Stimulated activated CD4-positive, alpha-beta T cell treated with anti-CD3 and anti-CD28 coated beads, TNF-alpha, amount 100 ng/mL, for 1 hour (primary cell): ENCODE measurements at places on chromosomes 4 and X.

- no peak for DNase-seq
Observed at GRCh38 chr4:88792268-88792781, 94.7 kb upstream of the NAP1L5 start.

DNA sequence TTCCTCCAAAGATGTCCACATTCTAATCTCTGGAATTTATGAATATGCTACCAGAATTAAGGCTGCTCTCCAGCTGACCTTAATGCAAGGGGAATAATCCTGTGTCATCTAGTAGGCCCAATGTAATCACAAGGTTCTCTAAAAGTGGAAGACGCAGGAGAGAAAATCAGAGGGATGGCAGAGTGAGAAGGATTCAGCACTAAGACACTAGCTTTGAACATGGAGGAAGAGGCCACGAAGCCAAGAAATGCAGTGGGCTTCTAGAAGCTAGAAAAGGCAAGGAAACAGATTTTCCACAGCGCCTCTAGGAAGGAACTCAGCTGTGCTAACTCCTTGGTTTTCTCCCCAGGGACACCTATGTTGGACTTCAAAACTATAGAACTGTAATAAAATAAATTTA, 240.7 kb upstream of the TRAM1L1 start:
- no peak for DNase-seq

DNA sequence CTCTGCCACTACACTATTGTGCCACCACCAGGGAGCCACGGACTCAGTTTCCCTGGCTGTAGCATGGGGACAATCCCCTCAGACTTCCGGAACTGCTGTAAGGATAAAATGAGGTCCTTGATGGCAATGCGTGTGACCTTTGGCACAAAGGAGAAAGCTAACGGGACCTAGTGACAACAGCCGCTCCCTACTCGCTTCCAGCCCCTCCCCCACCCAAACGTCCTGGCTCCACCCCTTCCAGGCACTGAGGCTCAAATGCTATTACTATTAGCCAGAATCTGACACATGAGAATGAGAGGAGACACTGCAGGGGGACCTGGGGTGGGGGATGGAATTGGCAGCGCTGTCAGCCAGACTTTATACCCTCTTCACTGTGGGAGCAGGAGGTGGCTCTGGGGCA, 5.4 kb upstream of the DUSP9 start:
- DNase-seq: no peak

DNA sequence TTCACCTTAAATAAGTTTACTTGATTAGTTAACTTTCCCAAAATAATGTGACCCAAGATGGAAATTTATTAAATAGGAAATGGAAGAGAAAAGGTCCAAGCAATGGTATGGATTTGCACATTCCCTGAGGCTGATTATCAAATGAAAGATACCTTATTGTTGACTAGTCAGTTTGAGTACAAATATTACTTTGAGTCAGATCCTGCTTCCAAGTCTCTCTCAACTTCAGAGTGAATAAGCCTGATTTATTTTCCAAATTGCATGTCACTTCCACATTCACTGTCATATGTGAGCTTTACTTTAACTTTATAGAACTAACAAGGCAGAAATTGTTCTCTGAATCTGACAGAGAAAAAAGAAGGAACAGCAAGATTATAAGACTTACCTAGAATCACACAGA, 520.8 kb downstream of the RAB28 start:
- no peak for DNase-seq

- no peak for DNase-seq
Observed at GRCh38 chr4:153481478-153481877, 15.3 kb downstream of the TMEM131L start.

- no peak for DNase-seq
Observed at GRCh38 chr4:137414802-137415201, 117.5 kb downstream of the PCDH18 start.

DNA sequence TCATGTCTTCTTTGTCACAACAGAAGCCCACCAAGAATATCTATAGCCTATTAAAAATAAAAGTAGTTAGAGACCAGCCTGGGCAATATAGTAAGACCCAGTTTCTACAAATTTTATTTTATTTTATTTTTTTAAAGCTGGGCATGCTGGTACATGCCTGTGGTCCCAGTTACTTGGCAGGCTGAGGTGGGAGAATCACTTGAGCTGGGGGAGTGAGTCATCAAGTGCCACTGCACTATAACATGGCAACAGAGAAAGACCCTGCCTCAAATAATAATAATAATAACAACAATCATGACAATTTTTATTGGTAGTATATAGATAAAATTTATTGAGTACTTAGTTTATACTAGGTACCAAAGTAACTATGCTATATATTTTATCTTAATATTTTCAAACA, 93.0 kb upstream of the NPFFR2 start:
- no peak for DNase-seq

GRCh38 chrX:39745818-39746217, 351.9 kb downstream of the BCOR start:
- no peak for DNase-seq

DNA sequence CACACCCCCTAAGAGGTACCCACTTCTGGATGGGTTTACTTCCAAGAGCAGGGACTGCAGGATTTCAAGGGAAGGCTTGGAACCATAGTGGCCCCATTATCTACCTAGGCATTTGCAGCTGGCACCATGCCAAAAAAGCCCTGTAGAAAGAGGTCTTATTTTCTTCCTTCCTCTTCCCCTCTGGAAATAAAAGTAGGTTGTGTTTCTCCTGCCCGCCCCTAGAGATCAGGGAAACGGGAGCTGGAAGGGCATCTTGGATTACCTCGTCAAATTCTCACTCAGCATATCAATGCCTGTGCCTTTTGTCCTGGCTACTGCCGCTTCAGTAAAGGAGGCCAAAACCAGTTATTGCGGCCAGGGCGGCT, 1.6 kb downstream of the SCD5 start:
- no peak for DNase-seq
